Esophagus muscularis mucosa (tissue), 4 donors: ENCODE measurements at places on chromosomes 4 and X.

DNA sequence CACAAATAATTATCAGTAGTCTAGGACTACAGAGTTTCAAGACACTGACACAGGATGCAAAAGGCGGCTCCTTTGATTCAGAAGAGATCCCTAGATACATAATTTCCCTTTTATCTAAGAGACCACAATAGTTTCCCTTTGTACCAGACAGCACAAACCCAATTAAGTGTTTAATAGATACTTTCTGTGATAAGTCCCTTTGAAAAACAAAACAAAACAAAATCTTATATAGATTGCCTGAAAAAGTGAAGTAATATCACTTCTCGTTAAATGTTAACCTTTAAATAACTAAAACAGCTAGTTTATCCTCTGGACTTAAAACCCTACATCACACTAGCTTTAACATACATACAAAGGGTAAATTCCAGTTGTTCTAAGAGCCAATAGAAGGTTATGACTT is 49.9 kb downstream of the APBB2 start:
- DNase-seq: no peak

DNA sequence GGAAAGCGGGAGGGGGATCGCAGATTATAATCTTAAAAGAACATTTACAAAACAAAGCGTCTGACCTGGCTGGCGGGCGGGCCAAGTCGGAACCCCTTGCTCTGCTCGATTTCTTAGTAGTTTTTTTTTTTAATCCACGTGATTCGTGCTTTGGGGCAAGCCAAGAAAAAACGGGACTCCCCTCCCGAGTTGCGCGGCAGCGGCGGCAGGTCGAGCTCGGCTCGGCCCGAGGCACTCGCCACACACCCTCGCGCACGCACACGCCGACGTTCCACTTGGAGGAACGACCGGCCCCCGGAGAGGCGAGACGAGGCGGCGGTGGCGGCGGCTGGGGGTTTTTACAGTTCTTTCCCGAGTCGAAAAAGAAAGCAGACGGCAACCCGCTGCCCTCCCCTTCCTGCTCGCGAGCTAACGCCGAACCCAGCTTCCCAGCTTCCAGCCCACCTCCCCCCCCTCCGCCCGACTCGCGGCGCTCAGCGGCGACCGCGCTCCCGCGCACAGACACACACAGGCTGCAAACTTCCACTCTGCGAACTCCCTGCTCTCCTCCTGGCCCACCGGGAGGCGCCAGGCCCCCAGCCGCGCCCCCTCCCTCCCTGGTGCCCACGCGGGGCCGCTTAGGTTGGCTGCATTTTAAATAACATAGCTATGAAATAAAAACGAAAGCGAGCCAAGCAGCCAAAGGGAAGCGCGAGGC is 1.2 kb downstream of the BCOR start:
- DNase-seq: no peak

DNA sequence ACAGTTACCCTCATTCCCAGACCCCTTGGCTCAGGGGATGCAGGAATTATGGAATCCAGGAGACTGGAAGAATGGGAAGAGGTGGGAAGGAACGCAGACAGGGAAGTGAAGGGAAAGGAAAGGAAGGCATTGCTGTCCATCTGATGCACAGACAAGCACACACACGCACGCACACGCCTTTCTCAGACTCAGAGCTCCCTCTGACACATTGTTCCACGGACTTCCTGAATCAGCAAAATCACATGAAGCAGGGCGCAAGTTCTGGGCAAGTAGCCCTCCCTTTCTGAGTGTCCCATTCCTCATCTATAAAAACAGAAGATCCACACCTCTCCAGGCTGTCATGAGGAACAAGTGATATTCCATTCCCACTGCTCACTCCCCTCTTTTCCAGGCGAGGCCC is 13.2 kb downstream of the IQSEC2 start:
- DNase-seq: no peak

- peak; percentile 95 for DNase-seq
These were observed at the start of gene ATP6AP2 for GRCh38 chrX:40580537-40581335. TSS of gene ATP6AP2 (plus strand) at chrX:40580970. CDS start at chrX:40581066, 96 bp downstream.

DNA sequence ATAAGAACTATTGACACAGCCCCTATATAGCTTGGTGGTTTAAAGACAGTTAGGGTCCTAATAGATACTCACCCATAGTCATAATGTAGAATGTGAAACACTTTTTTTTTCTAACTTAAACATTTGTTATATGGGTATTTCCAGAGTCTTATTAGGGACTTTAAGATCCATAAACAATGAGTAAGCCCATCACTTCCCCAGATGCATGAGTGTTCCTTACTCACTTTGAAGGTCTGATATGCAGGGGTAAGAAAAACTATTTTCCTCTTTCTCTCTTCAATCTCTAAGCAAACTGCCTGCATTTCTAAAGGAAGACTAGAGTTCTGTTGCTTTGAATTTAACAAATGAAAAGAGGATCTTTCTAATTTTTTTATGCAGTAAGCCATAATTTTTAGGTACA is 443.6 kb upstream of the PITX2 start:
- no peak for DNase-seq

DNA sequence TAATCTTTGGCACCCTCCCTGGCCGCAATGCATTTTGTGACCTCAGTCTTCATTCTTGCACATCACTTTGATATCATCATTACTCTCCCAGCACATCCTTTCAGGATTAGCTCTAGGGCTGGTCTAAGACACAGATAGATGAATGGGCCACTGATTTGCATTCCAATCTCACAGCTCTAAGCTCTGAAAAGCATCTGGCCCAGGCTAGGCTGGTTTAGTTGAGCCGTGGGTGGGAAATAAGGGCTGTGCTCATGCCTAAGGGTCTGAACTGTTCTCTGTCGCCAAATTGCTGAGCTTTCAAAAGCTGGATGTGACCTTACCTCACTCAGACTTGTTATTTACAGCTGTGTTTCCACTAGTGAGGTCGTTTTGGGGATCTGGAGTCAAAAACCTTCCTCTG is 30.0 kb upstream of the SLC9A7 start:
- no peak for DNase-seq

DNA sequence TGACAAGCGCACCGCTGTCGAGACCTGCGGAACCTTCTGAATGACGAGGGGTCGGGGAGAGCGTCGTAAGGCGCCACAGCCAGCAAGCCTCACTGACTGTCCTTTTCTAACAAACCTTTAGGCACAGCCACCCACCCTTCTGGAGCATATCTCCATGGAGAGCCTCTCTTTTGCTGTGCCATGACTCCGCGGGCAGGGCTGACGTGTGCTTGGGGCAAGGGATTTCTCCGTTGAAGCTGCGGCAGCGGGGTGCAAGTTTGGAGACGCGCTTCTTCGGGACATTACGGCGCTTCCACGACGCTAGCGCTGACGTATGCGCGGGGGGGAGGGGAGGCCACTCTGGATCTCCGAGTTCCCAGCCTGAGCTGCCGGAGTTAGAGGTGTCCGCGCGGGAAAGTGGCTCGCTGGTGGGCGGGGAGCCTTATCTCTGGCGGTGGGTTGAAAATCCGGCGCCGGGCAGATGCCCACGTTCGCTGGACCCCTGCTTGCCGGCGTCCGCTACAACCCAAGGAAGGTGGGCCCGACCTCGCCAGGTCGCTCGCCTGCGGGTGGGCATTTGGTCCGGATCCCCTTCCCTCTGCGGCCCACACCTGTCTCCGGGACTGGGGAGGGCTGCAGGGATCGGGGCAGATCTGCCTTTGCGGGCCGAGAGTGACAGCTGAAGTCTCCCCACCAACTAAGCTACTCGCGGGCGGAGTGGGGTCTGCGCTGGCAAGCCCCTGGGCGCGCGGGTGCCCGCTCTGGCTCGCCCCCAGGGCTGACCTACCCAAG is 543 bp upstream of the SLC10A7 start:
- peak; percentile 96 for DNase-seq

- no peak for DNase-seq
These were observed 1851.3 kb upstream of the PCDH7 start for GRCh38 chr4:28868841-28869240.

- no peak for DNase-seq
These were observed 4.6 kb downstream of the GAB1 start for GRCh38 chr4:143341186-143341755.

GRCh38 chrX:154294791-154295574 is at the start of gene TEX28:
TSS of gene TEX28 (minus strand) at chrX:154295124. CDS start at chrX:154292117, 3,007 bp downstream.
- no peak for DNase-seq

DNA sequence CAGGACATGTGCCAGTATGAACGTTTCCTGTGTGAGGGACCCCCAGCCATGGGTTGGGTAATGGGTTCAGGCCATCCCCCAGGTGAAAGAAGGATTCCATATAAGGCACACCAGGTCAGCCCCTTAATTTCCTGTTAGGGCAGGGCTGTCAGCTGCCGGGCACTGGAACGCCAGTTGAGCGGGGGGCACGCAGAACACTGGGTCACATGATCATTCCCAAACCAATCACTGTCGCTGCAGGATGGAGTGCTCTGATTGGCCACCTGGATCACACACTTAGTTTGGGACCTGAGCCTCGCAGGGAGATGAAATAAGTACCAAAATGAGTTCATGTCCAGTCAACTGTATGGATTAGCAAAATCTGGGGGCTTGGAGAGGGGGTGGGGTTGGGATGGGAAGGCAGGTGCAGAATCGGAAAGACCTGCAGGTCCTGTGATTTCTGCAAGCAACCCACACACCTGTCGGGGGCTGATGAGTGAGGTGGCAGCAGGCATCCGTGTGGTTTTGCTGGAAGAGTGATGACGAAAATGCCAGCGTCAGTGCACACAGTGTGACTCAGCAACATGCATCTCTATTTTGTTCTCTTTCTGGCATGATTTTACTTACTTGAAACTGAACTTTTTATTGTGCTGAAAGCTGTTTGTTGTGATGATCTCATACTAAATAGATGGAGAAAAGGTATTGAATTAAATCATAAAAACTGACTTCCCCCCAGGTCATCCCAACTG is 32.2 kb downstream of the RNF212 start:
- no peak for DNase-seq

GRCh38 chr4:73991742-73992000 is 3.7 kb upstream of the PPBP start:
- no peak for DNase-seq

DNA sequence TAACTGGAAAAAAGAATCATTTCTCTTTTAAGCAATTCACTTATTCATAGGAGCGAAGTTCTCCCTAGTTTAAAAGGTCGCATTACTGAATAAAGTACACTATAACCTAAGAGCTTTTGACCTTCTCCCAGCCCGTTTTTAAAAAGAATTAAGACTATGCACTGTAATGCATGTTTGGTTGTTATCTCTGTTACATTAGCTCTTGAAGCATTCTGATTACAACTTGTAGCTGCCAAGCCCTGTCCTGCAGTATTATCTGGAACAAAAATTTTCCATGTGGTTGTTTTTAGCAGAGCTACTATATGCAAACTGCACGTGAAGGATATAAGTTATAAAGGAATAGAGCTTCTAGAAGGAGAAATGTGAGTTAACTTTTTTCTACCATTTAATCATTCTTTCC is 8.1 kb downstream of the GAB1 start:
- no peak for DNase-seq

DNA sequence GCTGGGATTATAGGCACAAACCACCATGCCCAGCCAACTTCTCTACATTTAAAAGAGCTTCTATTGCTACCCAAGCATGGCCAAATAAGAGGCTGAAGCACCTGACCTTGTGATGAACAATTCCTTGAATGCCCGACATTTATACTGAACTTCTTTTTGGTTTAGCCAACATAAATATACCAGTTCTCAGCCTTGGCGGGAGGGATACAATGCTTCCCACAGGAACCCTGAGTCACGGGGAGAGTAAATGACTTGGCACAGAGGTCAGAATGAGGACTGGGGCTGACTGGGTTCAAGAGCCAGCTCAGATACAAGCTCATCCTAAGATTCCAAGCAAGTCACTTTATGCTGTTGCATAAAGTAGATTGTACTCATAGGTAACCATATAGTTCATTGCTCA is 6.1 kb downstream of the HOPX start:
- DNase-seq: no peak

DNA sequence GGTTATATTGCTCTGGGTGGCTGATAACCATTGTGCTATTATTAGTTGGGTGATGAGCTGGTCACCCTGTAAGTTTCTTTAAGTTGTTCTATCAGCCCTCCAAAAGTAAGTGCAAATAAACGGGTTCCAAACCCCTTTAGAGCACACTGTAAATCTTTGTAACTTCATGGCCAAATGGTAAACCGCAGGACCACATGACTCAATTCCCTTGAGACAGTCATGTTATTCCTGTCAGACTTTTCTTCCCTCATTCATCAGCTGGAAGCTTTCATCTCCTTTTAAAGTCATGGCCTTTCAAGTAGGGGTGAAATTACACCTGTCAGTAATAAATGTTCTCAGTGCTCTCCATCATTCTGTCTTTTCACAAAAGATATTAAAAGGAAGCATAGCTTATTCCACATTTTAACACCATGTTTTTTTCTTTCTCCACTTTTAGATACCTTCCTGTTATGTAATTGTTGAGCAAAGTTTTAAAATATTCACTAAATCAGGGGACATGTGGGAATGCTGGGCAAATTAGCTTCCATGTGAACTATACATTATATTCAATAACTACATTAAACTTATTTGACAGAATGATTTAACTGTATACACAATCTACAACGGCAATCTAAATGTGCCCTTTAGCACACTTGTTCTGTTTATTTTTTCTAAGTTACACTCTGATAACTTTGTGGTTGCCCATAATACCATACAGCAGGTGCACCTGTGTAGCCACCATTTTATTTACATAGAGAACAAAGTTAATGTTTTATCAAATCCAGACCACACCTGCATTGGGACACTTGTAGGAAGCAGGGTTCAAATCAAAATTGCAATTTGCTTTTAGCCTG is 275.5 kb downstream of the CFAP299 start:
- DNase-seq: no peak

DNA sequence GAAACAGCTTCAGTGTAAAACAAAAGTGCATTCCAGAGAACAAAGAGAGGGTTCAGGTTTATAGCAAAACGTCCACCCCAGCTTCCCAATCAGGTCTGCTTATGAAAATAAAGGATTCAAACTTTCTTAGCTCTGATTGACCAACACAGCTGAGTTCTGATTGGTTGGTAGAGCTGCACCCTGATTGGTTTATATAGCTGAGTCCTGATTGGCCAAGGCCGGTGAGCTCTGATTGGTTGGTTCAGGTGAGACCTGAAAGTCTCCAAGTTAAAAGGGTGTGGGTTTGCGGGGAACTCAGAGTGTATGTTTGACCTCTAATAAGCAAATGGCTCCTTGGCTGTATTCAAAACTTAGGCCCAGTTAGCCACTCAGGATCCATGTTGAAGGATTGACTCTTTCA is 20.9 kb downstream of the CLRN2 start:
- no peak for DNase-seq

DNA sequence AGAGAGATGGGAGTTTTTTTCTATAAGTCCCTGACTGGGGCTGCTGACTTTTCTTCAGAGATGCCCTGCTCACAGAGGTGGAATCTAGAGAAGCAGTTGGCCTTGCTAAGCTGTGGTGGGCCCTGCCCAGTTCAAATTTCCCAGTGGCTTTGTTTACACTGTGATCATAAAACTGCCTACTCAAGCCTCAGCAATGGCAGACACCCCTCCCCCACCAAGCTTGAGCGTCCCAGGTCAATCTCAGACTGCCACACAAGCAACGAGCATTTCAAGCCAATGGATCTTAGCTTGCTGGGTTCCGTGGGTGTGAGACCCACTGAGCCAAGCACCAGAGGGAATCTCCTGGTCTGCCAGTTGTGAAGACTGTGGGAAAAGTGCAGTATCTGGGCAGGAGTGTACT is 199.8 kb upstream of the WDFY3 start:
- no peak for DNase-seq

GRCh38 chr4:112279025-112279881 is 6.5 kb downstream of the TIFA start:
- DNase-seq: no peak
